Muscle of arm (tissue), 14 donors: ENCODE measurements at places on chromosomes 13 and 19.

- DNase-seq: no peak
Measured at GRCh38 chr13:113950451-113951245, 23.2 kb downstream of the C13orf46 start.

GRCh38 chr19:50921426-50922316 is 10.5 kb upstream of the KLK4 start:
- peak; percentile 12 for DNase-seq

DNA sequence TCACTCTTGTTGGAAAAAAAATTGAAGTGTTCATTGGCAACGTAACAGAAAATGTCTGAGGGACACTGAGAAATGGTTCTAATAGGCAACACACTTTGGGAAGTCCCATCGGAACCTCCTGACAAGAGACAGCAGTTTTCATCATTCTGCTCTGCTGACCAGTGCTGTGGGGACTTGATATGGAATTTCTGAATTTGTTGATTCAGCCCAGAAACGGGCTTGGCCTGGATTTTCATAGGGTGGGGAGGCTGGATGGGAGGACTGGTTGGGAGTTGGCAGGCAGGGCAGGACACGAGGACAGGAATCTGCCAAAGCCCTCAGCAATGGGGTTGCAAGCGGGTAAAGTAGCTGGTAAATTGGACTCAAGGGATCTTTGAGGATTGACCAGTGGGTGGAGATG is 96.5 kb downstream of the DCT start:
- no peak for DNase-seq

GRCh38 chr13:62057286-62057685 is 641.6 kb upstream of the PCDH20 start:
- no peak for DNase-seq

DNA sequence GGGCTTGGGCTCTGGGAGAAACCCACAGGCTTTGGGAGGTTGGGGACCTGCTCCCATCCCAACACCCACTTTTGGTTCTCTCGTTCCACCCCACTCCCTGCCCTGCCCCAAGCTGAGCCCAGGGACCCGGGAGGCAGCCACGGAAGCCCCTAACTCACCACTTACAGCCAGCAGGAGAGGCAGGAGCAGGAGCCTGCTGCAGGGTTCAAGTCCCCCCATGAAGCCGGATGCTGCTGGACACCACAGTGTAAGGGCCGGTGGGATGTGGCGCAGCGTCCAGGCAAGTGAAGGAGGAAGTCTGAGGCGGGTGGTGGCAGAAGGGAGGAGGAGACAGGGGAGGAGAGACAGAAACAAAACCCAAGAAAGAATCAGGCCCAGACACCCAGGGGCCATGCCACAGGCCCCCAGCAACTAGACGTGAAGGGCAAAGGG is at the start of gene TYROBP:
TYROBP (minus strand) TSS at position 286 of the 432 bp plus-strand sequence; CDS start at position 219, 67 bp downstream.
- DNase-seq: no peak

DNA sequence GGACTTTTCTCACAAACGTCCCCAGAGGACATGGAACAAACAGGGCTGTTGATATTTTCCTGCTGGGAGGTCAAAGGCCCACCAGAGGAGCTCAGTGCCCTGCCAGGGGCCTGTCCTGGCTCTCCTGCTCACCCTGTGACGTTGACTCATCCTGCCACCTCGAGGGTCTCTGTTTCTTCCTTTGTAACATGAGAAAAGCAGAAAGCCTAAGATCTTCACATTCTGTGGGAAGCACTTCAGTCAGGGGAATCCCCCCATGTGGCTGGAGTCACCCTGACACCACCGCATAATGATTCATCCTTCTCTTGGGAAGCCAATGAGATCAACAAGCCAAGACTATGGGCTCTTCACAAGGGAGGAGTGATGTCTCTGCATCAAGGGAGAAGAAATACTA is 147.9 kb downstream of the KATNAL1 start:
- no peak for DNase-seq

- no peak for DNase-seq
Measured at GRCh38 chr13:40503011-40503410, 163.4 kb downstream of the FOXO1 start.

DNA sequence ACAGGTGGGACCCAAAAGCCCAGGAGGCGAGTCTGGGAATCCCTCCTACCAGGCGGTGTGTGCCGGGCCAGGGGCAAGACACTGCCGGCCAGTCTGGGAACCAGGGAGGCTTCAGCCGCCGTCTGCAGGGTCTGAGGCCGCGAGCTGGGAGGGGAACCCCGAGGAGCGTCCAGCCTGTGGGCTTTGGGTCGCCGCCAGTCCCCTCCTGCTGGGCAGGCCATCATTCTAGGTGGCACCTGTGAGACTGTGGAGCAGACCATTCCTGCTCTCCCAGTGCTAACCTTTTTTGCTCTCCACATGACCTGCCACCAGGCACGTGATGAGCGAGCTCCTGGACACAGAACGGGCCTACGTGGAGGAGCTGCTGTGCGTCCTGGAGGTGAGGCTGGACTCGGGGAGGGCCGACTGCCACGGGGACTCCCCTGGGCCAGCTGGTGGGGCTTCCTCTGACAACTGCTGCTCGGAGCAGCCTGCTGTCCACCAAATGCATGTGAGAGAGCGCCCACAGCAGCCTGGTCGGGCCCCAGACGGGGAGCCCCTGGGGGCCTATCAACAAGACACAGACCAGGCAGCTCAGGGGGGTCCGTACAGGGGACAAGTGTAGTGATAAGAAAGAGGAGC is 24.6 kb upstream of the F7 start:
- DNase-seq: no peak
